Activated gamma-delta T cell (primary cell): ENCODE measurements at places on chromosomes 5 and 9.

- no peak for DNase-seq
Observed at GRCh38 chr5:1745796-1746370, 53.8 kb downstream of the MRPL36 start.

DNA sequence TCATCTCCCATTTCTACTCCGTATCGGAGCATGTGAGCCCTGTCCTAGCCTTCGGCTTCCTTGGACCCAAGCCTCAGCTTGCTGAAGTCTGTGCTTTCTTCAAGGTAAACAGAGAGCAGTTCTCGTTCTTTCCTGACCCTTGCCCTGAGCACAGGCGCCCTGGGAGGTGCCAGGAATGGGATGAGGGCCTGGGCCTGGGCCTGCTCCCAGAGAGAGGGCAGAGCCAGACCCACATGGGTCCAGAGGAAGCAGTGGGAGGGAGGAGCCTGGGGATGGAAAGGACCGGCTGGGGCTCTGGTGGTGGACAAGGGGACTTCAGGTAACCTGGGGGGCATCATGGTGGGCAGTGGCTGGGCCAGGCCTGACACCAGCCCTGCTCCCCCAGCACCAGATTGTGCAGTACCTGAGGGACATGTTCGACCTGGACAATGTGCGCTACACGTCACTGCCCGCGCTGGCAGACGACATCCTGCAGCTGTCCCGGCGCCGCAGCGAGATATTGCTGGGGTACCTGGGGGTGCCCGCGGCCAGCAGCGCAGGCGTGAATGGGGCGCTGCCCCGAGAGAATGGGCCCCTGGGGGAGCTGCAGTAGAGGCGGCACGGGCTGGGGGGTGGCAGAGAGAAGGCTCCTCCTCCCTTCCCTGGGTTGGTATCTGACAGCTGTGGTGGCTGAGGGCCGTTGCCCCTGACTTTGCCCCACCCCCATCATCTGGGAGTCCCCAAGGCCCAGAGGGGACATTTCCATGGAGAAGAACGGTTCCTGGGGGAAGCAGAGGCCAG lies 10.9 kb upstream of the DOLPP1 start:
- DNase-seq, result no peak

DNA sequence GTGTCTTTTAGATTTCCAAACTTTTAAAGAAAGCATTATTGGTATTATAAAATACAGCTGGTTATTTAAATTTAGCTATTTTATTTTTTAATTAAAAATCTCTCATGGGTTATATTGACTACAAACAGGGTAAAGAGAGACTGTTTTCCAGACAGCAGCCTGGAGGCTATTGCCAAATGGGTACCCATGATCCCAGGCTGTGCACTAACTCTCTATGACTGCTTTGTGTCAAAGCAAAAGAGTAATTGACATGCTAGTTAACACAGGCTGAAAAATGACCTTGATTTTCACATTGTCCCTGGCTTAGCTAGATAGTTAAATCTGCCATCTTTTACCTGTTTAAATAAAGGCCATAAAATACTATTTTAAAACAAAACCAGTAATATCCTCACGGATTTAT lies 589.7 kb downstream of the ANXA1 start:
- no peak for DNase-seq

DNA sequence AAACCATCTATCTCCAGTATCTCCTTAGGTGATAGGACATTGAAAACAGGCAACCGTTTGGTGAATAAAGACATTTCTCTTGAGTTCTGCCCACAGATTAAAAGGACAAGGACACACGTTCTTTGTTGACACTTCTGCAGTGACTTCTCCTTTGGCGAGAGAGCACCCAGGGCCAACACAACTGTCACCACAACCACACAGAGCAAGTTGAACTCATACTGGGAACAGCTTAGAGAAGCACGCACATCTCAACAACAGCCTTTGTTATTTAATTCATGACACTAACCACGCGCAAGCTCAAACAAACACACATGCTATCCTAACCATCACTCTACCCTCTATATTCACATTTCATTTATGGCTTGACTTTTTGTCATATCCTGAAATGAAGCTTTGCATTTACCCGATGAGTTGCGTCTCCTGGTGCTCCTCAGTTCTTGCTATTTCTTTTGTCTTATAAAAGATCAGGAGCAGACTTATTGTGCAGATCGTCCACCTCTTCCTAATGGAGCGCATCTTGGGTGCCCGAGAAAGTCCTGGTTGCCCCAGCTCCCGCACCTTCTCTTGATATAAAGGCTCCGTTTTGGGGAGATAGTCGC lies 543 bp downstream of the ST8SIA4 start:
- no peak for DNase-seq

DNA sequence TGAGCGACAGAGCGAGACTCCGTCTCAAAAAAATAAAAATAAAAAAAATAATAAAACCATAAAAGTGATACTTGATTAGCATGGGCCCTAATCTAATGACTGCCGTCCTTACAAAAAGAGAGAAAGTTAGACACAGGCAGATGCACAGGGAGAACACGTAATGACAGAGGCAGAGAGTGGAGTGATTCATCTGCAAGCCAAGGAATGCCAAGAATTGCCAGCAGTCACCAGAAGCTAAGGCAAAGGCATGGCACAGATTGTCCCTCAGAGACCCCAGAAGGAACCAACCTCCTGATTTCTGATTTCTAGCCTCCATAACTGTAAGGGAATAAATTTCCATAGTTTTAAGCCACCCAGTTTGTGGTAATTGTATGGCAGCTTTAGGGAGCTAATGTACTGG lies 79.6 kb upstream of the FREM1 start:
- DNase-seq, result no peak

DNA sequence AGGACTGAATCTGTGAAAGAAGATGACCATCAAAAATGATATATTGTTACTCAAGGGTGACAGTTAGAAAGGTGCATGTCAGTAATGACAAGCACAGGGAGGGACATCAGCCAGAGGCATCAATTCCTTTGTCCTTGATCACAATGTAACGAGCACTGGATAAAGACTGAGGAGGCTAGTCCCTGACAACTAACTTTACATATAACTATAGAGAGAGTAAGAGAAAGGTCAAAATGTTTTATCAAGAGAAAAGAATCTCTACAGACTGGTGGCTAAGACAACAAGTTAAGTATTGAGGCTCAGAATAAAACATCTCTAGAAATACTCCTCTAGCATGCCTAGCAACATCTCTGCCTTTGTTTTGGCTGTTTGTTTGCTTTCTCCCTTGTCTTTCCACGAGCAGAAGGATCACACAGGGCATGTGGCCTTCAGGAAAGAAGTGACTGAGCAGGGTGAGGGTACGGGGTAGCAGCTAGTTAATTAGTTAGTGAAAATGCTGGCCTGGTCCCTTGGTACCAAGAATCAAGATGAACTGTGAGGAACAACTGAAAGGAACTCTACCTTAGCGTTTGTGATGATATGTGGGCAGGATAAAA lies 724.1 kb upstream of the MEF2C start:
- DNase-seq, result no peak
